Kidney capillary endothelial cell (primary cell): ENCODE measurements at places on chromosomes 5 and 9.

DNA sequence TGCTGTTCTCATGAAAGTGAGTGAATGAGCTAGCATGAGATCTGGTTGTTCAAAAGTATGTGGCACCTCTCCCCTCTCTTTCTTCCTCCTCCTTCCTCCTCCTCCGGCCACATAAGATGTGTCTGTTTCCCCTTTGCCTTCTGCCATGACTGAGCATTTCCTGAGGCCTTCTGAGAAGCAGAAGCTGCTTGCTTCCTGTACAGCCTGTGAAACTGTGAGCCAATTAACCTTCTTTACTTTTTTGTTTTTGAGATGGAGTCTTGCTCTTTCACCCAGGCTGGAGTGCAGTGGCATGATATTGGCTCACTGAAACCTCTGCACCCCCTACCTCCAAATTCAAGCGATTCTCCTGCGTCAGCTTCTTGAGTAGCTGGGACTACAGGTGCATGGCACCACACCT, 6.1 kb downstream of the S100Z start:
- no peak for DNase-seq

DNA sequence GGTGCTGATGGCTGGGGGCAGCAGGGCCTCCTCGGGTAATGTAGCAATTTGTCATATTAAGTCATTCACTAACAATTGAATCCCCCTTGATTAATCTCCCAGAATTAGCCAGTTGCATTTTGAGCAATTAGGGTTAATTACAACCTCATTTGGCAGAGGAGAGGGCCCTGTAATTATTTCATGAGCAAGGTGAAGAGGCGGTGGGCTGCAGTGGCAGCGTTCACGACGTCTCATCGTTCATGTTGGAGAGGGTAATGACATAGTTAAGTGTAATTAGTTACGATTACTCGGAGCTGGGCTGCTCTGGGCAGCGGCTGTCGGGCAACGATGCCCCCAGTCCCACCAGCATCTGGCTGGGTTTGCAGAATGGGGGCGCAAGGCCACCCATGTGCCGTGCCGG, 46.0 kb downstream of the NEK6 start:
- DNase-seq, result no peak

- no peak for DNase-seq
Observed at GRCh38 chr5:151295138-151295537, 8.4 kb downstream of the SLC36A3 start.

DNA sequence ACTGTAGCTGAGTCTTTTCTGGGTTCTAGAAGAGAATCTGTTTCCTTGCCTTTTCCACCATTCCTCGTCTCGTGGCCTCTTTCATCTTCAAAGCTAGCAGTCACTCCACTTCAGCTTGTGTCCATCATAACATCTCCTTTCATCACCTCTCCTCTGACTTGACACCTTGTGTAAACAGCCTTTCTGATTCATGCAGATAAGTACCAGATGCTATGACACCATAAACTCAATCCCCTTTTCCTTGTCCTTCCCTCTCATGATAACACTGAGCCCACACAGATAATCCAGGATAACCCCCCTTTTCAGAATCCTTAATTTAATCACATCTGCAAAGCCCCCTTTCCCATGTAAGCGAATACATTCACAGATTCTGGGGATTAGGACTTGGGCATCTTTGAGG, 95.5 kb downstream of the SNX24 start:
- DNase-seq, result no peak

DNA sequence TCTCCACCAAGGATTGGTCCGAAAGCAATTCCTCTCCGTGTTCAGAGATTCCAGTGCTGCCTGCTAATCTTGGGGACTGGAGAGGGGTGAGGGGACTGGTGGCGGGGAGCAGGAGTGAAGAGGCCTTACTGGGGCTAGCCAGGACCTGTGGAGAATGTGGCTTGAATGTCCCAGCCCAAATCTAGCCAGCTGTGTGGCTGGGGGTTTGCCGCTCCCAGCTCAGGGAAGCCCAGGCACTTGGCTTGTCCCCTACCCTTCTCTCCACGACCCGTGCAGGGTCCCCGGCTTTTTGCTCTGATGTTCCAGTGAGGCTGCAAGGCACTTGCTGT, 2.4 kb downstream of the N4BP3 start:
- no peak for DNase-seq

GRCh38 chr5:108060340-108060739, 321.6 kb downstream of the FBXL17 start:
- no peak for DNase-seq

DNA sequence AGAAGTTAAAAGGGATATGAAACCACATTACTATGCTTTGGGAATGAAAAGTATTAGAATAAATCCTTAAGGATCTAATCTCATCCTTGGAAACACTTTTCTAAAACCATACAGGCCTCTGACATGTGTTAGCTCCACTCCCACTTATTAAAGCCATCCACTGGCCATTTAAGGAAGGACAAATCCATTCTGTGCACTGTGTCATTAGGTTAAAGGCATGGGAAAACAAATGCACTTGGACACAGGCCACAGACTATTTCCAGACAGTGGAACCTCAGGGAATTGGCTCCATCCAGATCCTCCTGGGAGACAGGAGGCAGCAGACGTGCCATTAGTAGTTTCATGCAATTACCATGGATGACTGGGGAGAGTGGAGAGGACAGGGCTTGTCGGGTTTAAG, 454.9 kb downstream of the ENC1 start:
- no peak for DNase-seq

GRCh38 chr9:94911211-94911610, 184.7 kb downstream of the AOPEP start:
- no peak for DNase-seq

GRCh38 chr5:78569441-78569840, 79.1 kb downstream of the LHFPL2 start:
- no peak for DNase-seq

GRCh38 chr5:6732634-6733410, 19.6 kb downstream of the TENT4A start:
- peak; percentile 86 for DNase-seq

- no peak for DNase-seq
Observed at GRCh38 chr9:23215688-23216087, 610.4 kb downstream of the ELAVL2 start.

DNA sequence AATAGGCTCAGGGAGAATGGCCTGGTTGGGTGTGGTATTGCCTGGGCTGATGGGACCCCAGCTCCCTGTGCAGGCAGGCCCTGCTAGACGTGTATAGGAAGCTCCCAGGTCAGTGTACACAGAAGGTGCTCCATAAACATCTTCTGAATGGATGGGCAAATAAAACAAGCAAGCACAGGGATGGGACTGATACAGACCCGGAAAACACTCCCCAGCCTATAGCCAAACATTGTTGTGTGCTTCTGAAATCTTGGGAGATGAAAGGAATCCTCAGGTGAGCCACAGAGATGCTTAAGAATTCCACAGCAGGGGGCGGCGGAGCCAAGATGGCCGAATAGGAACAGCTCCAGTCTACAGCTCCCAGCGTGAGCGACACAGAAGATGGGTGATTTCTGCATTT, 151.8 kb downstream of the ENTREP1 start:
- DNase-seq, result no peak

DNA sequence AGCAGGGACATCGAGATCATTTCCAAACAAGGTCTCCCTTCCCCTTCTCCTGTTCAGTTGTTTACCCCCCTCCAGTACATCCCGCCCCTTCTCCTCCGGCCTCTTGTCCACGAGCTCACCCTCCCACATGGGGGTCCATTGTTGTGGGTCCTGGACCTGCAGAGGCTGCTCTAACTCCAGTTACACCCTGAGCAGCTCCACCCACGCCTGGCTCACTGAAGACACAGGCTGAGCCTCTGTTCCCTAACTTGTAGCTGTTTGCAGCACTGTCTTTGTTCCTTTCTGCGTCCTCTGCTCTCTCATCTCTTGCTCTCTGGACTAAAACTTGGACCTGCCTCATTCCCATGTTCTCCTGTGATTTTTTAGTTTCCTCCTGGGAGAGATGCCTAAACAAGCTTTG, 377.5 kb downstream of the MED10 start:
- DNase-seq, result no peak

GRCh38 chr9:16335788-16336580, 534.5 kb downstream of the BNC2 start:
- DNase-seq, result peak; percentile 79

DNA sequence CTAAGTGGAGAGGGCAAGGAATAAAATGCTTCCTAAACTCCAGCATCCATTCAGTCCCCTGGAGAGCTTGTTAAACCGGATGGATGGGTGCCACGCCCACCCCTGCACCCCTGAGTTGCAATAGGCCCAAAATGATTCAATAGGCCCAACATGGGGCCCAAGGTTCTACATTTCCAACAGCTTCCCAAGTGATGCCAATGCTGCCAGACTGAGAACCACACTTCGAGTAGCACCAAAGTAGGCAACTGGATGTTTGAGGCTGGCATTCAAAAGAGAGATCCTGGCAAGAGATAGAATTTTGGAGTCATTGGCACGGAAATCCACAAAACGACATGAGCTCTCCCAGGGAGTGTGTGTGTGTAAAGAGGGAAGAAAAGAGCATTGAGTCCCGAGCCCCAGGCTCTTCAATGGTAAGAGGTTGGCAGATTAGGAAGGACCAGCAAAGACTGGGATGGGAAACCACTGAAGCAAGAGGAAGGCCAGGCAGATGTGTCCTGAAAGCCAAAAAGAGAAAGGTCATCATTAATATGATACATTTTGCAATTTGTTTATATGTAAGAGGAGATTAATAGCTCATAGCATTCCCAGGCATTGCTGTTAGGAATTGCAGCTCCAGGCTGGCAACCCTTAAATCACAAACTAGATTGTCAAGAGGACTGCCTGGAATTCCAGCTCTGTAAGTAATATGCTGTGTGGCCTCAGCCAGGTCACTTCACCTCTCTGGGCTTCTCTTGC, 130.6 kb downstream of the KCNIP1 start:
- DNase-seq, result no peak

GRCh38 chr5:34491251-34491620, 164.9 kb upstream of the RAI14 start:
- DNase-seq, result no peak

GRCh38 chr5:148186248-148187003, 16.4 kb upstream of the SPINK6 start:
- DNase-seq, result peak; percentile 82

DNA sequence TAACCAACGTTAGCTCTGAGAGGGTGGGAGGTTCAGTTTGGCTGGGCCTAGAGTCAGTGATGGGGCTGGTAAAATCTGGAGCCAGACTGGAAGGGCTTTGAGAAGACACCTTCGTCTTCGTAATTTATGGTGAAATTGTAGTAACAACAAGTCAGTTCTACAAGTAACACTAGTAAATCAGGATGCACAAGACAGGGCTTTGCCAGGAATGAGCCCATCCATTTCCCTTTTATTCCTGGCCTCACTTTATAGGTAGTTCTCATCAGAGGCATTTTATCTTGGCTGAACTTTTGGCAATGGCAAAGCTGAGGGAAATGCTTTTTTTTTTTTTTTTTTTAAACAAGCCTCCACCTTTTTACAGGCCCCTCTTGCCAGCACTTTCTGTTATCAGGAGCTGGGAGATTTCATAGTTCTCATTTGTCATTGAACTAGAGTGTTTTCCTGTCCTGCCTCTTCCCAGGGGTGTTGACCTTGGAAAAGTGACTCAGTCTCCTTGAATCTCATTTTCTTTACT, 110.5 kb upstream of the KLF4 start:
- no peak for DNase-seq

DNA sequence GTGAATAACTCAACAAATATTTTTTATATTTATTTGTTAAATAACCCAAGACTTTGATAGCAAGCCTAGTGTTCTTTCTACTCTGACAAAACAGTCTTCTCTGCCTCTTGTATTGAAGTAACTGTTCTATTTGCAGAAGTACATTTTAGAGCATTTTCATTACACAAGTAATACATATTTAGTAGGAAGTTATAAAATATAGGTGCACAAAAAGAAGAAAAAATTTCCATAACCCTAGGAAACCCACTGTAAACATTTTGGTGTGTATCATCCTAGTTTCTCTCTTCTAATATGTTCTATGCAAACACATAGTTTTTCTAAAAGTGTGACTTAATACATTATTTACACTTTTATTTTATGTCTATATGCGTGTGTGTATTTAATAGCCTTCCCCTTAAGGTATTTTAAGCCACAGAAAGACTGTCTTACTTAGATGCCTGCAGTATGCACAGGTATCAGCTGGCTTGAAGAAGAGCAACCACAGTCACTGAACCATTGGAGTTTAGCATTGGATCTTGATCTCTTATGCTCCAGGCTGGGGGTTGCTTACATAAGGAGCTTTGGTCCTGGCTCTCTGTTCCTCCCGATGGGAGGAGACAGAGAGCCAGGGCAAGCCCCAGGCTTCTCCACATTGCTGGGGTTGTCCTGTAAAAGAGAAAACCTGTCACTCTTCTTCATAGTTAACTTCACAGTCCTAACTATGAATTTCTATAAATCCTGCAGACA, 3.8 kb downstream of the SELENOP start:
- no peak for DNase-seq

DNA sequence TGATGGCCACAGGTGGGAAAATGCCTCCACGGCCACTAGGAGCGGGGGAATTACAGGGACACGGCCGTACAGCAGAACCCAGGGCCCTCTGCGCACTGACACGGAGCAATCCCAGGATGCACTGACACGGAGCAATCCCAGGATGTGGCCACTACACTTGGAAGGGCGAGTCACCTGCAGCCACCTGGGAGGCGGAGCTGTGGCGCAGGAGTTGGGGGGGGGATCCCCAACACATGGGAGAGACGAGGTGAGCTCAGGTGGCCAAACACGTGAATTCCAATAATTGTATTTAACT, 6.8 kb downstream of the CLPTM1L start:
- no peak for DNase-seq

DNA sequence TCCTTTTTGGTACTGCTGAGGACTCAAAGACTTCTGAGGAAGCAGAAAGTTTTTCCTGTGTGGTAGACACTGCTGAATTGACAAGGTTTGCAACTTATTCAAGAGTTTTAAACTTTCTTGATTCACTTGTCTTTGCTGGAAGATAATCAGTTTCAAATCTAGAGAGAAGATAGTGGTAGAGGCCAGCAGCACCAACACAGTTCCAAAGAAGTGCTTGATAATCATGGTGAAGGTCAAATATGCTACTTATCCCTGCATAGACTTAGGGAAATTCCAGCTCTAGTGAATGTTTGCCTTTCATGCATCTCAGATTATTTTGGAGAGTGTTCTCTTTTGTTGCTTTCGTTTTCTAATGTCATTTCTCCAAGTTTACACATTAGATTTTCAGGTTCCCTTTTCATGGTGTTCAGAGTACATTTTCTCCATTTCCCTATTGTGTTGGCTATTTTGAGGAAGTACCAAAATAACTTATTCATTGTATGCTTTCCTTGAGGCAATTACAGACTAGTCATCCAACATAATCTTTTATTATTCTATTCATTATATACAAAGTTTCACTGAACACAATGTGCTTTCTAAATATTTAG, 550 bp downstream of the IFNE start:
- DNase-seq, result no peak

GRCh38 chr9:32863291-32863690, 80.0 kb downstream of the TMEM215 start:
- no peak for DNase-seq

DNA sequence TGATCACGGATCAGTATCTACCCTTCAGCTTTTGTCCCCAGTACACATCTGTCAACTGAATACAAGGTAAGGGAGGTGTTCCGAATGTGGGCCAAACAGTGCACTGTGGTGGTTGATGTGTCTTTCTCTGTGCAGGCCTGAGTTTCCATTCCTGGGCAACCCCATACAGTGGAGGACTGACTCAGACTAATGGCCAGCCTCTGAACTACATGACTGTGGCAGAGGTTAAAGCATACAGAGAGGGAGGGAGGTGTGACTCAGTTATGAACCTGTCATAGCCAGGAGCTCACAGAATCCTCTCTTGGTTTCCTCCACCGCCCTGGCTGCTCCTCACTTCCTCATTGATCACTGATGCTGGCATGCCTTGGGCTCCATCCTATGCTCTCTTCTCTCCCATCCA, 136.4 kb upstream of the TAS2R1 start:
- no peak for DNase-seq

- DNase-seq, result no peak
Observed at GRCh38 chr5:134437340-134437846, 25.7 kb upstream of the CDKN2AIPNL start.
